ENCODE measurements at places on chromosomes 11 and 22. TPM values are rescaled to one million over a fixed set of nuclear protein-coding genes. Genes with fewer than 3 reads are reported as not detected.
A peak's percentile ranks its signal among the peaks of the same experiment; 100 is the strongest.

Gene SHANK3
- 3.5 TPM for total RNA-seq

Gene FAM180B
- total RNA-seq: not detected

Gene WEE1
- 42.1 TPM for total RNA-seq

Gene PKDREJ
- total RNA-seq: not detected

Gene KRTAP5-2
- total RNA-seq: not detected

Gene SLC22A12
- total RNA-seq: not detected

Gene SIAE
- total RNA-seq: 13.8 TPM

Gene SYT8
- 65.5 TPM for total RNA-seq

GRCh38 chr11:69705351-69705811 is 1.6 kb upstream of the FGF19 start:
- no peak for DNase-seq

GRCh38 chr11:83194281-83195142 is 1.0 kb downstream of the ANKRD42 start:
- DNase-seq: peak; percentile 62

DNA sequence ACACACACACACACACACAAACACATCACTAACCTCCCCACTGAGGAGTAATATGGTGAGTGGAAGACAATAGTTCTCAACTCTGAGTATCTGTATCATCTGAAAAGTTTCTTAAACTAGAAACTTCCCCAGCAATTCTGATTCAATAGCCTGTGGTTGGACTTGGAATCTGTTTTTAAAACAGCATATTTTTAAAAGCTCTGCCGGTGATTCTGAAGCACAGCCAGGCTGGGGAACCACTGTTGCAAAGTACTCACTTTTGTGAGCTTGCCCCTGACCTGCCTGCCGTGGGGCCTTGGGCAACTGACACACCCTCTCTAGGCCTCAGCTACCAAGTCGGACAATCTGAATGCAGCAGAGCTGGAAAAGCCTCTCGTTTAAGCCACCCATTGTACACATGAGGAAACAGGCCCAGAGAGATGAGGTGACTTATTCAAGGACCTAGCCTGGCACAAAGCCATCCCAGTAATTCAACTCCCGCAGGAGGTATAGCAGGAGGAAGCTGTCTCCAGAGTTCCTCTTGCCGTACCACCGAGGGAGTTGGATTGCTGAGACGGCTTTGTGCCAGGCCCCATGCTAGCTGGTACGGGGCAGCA is 8.9 kb downstream of the SLC15A3 start:
- DNase-seq: peak; percentile 67

DNA sequence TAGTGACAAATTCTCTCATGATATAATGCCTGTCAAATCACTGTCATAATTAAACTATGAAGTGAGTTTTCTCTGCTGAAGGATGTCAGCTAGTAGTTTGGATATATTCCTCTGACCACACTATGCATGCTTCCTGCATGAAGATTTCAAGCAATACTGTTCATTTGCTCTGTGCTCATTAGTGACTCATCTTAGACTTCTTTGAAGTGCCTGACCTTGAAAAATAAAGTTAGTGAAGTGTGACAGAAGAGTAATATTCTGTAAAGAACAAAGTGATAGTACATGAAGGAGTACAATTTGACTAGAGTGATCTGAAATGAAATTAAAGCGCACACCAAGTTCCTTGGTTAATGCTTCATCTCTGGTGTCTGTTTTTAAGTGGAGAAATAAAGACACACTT is 629.5 kb upstream of the ANO3 start:
- DNase-seq: no peak

DNA sequence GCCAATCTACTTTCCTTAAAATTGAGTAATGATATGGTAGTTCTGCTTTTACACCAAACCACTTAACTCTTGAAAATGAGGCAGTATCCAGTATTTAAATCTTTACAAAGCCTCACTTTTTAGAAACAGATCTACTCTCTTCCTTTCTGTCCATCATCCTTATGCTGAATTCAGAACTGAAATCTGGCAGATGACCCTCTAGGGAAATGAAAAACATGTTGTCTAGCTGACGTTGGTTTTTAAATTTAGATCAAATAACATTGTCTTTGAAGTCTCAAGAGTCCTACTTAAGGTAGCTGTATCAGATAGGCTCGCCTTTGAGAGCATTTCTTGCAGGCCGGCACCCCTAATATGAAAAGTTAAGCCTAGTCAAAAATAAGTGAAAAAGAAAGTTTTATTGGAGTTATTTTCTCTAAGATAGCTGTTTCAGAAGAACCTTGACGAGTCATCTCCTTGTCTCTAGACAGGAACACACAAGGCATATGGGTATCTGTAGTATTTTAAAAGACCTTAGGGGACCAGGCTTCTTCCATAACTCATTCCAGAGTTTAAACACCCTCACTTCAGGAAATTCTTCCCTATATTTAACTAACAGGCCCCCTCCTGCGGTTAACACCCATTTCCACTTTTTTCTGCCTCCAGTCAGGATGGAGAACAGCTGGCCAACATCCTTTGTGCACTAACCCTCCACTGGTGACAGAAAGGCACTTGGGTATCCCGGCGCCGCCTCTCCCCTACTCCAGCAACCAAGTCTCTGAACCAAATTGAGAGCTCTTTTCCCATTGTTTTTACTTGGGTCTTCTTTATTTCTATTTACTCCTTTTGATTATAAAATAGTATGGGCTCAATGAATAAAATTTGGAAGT is 81.2 kb downstream of the WNT11 start:
- no peak for DNase-seq

- peak; percentile 82 for DNase-seq
Observed at GRCh38 chr22:50674606-50675552, 2.3 kb downstream of the SHANK3 start.

GRCh38 chr11:17702876-17703275 is 16.5 kb upstream of the MYOD1 start:
- DNase-seq: no peak

GRCh38 chr11:6608726-6609501 is 3.1 kb downstream of the TAF10 start:
- DNase-seq: no peak

- DNase-seq: no peak
Observed at GRCh38 chr11:120146413-120147093, 8.6 kb upstream of the TRIM29 start.

- DNase-seq: peak; percentile 45
Observed at GRCh38 chr22:25048659-25049647, 96.4 kb downstream of the KIAA1671 start.

DNA sequence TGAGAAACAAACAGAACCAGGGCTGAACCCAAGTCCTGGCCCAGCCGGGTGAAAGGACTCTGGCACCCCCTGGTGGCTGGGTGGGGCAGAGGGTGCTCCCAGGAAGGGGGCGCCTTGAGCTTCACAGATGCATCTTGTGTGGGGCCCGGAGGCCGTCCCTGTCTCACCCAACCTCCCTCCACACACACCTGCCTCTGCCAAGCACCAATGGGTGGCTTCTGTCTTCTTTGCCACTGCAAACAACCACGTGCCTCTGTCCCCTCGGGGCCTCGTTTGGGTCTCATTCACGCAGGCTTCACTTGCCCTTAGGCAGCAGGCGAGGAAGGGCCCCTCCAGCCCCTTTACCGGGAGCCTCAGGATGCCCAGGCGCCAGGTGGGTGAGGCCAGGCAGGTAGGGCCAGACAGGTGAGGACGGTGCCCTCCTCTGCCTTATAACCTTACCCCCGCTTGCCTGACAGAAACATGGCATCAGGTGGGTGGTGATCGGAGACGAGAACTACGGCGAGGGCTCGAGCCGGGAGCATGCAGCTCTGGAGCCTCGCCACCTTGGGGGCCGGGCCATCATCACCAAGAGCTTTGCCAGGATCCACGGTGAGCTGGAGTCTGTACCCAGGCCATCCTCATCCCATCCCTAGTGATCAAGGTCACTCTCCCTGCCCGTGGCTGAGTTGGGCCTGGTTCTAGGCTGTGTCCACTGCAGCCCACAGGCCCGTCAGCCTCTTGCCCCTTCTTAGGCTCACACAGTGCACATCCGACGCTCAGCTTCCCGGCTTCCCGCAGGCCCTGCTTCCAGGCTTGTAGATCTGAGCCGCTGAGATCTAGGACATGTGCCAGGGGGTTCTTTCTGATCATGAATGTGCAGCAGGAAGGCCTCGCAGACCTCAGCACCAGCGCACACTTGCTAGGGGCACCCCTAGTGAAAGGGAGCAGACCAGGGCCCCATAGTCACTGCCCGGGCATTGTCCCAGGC is 17.2 kb downstream of the POLR3H start:
- no peak for DNase-seq

GRCh38 chr11:130550150-130550549 is 101.7 kb downstream of the ADAMTS15 start:
- no peak for DNase-seq

DNA sequence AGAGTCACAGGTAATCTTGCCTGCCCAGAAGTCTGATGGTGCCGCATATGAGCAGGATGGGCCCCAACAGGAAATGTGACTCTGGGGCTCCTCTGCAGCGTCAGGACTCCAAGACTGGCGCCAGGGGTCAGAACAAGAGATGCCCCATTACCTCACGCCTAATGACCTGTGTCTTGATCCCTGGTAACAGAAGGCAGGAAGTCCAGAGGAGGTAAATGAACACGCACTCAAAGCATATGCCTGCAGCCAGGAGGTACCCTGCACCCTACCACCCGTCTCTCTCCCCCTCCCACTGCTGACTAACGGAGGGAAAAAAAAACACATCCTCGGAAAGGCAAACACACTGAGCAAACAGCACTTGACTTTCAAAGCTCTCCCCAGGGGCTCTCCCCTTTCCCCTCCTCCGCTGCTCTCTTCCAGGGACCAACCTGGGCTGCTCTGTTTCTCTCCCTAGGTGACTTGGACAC is 37.3 kb downstream of the ABCC8 start:
- DNase-seq: no peak

DNA sequence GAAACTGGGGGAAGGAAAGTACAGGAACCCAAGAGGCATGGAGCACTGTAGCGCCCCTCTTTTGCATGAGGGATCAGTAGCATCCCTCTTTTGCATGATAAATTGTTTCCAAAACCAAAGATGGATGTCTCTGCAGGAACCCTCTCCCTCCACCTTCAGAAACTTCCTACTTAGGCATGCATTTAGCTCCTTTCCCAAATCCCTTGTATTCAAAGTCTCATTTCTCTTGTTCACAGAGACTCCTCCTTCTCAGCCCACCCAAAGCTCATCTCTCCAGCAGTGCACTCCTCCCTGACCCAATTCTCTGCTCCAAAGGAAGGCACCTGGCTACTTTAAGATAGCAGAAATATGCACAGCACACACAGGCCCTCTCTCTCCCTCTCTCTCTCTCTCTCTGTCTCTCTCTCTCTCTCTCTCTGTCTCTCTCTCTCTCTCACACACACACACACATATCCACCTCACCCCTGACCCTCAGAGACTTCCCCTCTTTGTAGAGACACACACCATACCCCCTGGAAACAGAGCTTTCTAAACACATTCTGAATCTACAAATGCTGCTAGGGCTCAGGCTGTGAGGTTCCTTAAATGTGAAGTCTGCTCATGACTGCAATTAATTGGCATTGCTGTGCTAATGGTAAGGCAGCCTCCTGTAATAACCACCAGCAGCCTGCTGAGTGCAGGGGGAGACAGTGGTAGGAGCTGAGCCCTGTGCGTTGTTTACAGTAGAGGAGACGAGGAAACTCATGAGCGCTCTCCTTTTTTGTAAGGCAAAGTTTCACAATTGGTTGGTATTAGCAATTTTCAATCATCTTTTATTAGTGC is 519.6 kb downstream of the NTM start:
- DNase-seq: no peak

DNA sequence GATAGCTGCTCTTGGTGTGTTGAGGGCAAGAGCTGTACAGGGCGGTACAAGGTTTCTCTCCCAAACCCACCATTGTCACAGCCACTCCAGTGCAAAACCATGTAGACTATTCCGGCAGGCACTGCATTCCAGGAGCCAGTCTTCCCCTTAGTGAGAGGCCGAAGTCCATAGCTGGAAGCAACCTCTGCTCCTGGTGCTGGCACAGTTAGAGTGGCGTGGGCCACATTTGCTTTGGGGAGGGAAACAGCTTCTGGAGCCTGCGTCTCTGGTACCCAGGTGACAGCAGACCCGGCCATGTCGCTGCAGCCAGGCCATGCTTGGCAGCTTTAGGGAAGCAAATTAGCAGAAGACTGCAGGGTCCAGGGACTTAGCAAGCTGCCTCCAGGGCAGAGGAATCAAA is 788.0 kb downstream of the BRD1 start:
- no peak for DNase-seq

DNA sequence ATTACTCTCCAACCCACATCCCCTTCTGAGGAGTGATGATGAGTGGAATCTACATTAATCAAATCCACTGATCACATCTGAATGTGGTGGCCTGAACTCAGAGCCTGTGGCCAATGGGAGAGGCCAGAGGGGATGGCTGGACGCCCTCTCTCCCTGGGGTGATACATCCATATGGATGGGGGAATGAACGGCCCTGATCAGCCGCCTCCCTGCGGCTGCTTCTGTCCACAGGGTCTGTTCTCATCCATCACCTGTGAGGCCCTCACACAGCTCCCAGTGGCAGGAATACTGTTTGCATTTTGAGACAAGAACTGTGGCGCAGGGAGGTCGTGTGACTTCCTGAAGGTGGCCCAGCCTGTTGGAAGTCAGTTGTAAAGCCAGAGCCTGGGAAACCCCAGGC is 78.3 kb upstream of the SHISAL1 start:
- no peak for DNase-seq

DNA sequence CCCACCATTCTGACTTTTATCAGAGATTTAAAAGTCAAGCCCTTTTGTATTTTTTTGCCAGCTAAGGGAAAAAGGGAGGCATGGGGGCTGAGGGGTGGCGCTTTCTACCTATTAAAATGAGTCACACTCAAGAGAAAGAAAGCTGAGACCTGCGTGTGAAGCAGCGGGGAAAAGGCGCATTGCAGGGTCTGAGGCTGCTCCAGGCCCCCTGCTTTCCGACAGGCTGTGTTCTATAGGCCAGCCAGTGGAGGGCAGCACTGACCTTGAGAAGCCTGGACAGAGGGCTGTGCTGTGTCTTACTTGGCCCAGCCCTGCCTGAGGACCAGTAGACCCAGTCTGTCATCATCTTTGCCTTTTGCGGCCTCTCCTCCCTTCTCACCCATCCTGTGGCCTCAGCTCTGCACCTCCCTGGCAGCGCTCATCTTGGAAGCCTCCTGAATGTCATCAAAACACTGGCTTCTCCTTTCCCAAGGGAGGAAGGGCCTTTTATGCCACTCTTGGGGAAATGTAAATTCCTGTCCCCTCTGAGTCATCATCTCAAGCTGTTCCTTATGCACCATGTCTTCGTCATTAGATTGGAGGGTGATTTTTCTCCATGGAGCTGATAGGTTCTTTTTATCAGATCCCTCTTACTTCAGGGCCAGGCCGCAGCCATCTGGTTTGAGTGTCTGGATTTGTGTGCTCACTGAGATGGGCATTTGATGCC is 12.6 kb upstream of the MAPK8IP1 start:
- DNase-seq: peak; percentile 64

- DNase-seq: no peak
Observed at GRCh38 chr22:41491374-41492100, 22.6 kb downstream of the ACO2 start.

Data from mammary epithelial cell (primary cell).